ENCODE measurements at places on chromosomes 16 and 17.
A peak's percentile ranks its signal among the peaks of the same experiment; 100 is the strongest.

- DNase-seq: no peak
Observed at GRCh38 chr17:45745601-45746494, 38.3 kb upstream of the CRHR1 start.

DNA sequence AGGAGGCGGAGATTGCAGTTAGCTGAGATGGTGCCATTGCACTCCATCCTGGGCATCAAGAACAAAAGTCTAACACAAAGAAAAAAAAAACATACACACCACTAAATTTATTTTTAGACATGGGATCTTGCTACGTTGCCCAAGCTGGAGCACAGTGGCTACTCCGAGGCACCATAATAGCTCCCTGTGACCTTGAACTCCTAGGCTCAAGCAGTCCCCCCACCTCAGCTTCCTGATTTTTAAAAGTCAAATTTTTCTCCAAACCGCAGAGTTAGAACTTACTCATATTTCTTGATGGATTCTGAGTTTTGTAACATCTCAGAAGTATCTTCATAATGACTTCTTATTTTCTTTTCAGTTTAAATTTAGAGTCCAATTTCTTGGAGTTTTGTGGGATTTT, 3.4 kb downstream of the CMTM4 start:
- no peak for DNase-seq

GRCh38 chr17:4936436-4936835, 3.4 kb downstream of the SLC25A11 start:
- DNase-seq: no peak

DNA sequence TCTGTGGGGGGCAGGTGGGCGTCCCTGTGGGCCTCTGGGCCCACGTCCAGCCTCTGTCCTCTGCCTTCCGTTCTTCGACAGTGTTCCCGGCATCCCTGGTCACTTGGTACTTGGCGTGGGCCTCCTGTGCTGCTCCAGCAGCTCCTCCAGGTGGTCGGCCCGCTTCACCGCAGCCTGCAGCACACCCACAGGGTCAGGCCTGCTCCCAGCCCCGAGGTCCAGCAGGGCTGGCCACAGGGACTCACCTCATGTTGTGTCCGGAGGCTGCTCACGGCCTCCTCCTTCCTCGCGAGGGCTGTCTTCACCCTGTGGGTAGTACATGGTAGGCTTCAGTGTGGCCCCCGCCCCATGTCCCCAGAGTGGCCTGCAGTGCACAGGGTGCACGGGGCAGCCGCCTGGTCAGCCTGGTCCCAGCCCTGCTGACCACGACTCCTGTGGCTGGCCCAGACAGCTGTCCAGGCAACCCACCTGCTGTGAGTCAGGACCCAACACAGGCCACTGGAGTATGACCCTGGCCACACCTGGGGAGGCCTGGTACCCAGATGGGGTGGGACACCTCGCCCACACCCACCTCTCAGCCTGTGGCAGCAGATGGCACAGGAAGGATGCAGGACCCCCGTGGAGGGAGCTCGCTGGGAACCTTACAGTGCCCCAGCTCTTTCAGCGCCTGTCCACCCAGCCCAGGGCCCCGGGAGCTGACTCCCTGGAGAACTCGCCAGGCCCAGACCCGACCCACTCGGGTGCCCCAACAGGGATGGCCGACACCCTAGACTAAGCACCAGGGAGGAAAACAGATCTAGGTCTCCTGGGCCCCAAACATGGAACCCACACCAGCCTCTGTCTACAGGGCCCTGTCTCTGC, 23.9 kb upstream of the AATK start:
- DNase-seq: peak; percentile 22

- no peak for DNase-seq
Observed at GRCh38 chr16:24188021-24188542, 68.1 kb upstream of the CACNG3 start.

DNA sequence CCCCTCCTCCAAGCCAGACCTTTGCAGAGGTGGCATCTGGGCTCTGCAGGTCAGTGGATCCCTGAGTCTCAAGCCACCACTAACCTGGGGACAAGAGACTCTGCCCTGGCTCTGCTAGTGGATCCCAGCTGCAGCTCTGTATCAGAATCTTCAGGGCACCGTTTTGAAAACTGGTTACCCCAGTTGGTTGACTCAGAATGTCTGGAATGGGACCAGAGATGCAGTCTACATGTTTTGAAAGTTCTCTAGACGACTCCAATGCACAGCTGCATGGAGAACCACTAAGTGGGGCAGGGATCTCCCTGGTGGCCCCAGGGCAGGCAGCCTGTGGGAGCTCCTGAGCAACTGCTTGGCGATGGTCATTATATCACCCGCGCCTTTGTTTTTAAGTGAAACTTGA, 34.1 kb upstream of the ADORA2B start:
- no peak for DNase-seq

- DNase-seq: no peak
Observed at GRCh38 chr16:20309786-20310185, 17.5 kb downstream of the GP2 start.

DNA sequence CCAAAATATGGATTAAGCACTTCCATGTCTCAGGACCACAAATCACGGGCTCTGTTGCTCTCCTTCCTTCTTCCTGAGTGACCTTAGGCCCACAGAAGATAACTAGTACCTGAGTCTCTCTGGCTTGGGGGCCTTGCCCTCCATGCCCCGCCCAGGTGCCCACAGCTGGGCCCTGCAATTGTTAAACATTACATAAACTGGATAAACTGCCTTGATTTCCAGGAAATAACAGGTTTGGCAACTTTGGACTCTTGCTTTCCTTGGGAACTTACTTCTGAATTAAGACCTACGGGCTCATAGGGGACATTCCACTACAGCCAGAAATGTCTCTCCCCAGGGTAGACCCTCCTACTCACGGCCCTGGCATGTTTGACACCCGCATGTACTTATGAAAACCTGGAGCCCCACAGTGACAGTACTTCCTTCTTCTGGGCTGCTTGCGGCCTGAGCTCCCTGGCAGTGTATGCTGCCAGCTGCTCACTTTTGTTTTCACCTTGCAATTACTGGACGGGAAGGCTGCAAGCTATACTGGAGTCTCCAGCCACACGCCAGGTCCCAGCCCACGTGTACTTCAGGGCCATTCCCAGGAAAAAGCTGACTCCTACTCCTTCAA, 2.3 kb upstream of the UBALD2 start:
- DNase-seq: no peak

DNA sequence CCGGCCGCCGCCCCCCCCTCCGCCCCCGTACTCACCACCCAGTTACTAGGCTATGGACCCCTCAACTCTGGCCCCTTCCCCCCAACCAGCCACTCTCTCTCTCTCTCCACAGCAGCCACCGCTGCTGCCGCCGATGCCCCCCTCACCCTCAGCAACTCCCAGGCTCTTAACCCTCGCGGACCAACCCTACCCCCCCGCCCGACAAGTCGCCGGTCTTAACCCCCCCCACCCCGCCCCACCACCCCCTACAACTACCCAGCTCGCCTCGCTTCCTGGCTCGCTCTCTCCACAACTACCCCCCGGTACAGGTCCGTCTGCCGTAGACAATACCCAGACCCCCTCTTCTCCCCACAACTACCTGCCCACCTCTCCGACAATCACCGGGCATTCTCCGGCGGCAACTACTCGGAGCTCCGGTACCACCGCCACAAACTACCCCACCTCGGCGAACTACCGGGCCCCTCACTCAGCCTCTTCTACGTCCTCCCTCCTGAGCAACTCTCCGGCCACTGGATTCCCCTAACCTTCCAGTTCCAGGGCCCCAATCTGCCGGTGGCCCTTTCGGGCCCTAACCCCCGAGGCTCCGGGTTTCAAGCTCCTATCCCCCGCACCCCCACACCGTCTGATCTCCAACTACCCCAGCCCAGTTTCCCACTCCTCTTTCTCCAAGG, 702 bp downstream of the PHF23 start:
- DNase-seq: peak; percentile 65

DNA sequence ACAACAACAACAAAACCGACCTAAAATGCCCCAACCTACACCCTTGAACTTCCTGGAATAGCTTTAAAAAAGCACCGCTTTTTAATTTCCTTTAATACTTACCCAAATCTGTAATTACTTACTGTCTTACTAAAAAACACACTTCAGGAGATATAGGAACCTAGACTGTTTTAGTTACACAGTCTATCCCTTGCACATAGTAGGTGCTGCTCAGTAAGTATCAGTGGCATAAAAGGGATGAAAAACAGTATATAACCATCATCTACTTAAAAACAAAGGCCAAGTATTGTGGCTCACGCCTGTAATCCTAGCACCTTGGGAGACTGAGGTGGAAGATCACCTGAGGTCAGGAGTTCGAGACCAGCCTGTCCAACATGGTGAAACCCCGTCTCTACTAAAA, 6.1 kb downstream of the SUMO2 start:
- DNase-seq: no peak

GRCh38 chr17:2837147-2837561, 40.9 kb downstream of the RAP1GAP2 start:
- no peak for DNase-seq

- no peak for DNase-seq
Observed at GRCh38 chr16:89045181-89045815, 48.4 kb upstream of the ACSF3 start.

DNA sequence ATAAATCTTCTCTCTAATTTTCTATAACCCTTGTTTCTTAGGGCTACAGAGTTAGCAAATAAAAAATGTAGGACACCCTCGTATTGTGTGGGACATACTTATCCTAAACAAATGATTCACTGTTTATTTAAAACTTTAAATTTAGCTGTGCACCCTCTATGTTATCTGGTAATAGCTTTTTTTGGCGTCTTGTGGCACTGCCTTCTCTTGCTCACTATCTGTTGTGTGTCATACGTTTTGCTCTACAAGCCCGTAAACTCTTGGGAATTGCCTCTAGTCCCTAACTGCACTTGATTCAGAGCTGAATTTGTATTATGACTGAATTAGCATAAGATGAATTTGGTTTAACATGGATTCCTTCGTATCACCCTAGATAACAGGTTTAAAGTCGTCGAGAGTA, 144.3 kb upstream of the MYOCD start:
- no peak for DNase-seq

- DNase-seq: no peak
Observed at GRCh38 chr17:28182559-28182958, 136.4 kb upstream of the TMEM97 start.

GRCh38 chr17:57823469-57824401, 26.1 kb downstream of the MRPS23 start:
- no peak for DNase-seq

GRCh38 chr16:87076950-87077749, 240.0 kb downstream of the C16orf95 start:
- DNase-seq: peak; percentile 47

DNA sequence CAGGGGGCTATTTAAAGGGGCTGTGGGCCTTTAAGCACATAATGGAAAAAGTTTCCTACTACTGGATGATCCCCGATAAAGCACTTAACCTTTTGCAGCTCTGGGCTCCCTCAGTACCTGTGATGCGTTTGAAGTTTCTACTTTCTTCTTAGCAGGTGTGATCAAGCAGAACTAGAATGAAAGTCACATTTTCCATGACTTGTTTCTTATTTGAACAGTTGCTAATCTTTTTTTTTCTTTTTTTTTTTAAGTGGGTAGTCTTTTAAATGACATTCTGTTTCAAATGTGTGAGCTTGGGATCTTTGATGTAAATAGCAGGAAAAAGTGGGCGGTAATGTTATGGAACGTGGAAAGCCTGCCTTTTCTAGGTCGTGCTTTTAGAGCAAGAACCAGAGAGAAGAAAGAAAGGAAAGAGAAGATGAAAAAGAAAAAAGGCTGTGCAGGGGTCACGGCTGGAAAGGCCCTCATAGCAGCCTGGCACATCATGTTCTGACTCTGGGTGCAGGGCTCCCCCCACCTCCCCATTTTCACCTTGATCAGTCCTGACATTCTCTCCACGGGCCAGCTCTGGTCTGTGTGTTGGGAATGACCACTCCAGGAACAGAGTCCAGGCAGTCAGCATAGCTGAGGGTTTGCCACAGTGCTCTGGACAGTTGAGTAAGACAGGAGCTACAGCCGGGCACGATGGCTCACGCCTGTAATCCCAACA, 150.6 kb downstream of the CLEC16A start:
- DNase-seq: no peak

- DNase-seq: no peak
Observed at GRCh38 chr17:49291929-49292328, 61.3 kb upstream of the PHOSPHO1 start.

DNA sequence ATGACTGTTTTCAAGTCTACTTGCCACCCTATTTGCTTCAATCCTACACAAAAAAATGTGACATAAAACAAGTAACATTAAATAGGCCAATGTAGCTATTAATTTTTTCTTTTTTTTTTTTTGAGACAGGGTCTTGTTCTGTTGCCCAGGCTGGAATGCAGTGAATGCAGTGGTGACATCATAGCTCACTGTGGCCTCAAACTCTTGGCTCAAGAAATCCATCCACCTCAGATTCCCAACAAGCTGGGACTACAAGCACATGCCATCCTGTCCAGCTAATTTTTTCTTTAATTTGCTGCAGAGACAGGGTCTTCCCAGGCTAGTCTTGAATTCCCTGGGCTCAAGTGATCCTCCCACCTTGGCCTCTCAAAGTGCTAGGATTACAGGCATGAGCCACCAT, 29.4 kb downstream of the ANKFY1 start:
- DNase-seq: no peak

DNA sequence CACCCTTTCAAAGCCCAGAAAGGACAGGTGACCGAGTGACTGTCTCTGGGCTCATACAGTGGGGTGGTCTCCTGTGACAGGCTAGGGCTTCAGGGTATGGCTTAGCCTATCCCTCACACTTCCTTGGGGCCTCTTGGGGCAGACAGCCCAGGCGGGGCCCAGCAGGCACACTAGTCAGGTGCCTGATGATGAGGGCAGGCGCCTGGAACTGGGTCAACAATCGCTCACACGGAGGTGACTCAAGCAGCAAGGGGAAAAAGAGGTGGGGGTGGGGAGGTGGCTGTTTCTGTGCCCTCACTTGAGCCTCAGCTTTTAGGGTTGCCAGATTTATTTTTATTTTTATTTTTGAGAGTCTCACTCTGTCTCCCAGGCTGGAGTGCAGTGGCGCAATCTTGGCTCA, 6.4 kb upstream of the GRN start:
- peak; percentile 71 for DNase-seq

DNA sequence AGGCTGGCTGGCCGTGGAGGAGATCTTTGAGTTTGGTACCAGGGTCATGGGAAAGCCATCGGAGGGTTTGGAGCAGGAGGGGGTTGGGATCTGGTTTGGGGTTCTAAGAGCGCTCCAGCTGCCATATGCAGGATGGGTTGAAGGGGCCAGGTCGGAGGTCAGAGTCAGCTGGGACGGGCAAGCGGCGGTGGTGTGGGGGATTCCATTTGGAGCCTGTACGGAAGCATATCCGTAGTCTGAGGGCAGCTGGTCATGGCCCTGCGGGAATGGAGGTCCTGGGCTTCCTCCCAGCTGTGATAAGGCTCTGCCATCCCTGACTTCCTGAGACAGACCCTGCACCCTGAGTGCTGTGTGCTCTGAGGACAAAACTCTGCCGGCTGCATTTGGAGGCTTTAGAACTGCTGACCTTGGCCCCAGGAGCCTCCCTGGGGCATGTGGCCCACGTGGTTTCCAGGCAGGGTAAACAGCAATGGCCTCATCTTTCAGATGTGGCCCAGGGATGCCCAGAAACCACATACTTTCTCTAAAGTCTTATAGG, 46.5 kb downstream of the ATP2C2 start:
- no peak for DNase-seq

- DNase-seq: no peak
Observed at GRCh38 chr17:6162892-6163291, 92.7 kb downstream of the WSCD1 start.
